G401 (cell line): ENCODE measurements at places on chromosomes 5 and 9.

GRCh38 chr5:99034336-99034735, 105.5 kb upstream of the CHD1 start:
- DNase-seq = no peak

GRCh38 chr9:89753472-89754055, 148.8 kb downstream of the GADD45G start:
- DNase-seq = no peak

GRCh38 chr9:127264462-127265219, at the start of gene GARNL3:
Gene GARNL3 (plus strand): TSS chr9:127264774. CDS start chr9:127264878, 104 bp downstream.
- peak; percentile 87 for DNase-seq

- no peak for DNase-seq
These were observed 653.0 kb downstream of the MTRR start for GRCh38 chr5:8521991-8522390.

DNA sequence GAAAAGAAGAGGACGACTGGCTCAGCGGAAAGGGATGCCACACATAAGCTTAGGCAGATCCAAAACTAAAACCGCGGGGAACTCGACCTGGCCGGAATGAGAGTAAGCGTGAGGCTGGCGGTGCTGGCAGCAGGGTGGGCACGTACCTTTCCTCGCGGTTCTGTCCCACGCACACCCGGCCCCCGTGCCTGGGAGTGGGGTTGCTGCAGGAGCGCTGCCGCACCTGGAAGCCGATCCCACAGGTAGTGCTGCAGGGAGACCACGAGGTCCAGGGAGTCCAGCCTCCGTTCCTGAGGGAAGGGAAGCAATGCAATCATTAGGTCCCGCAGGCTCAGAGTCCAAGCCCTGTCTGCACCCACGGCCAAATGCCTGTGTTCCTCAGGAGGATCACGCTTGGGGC, 427.0 kb downstream of the SEMA5A start:
- DNase-seq = no peak

GRCh38 chr5:142277796-142278195, 47.0 kb downstream of the SPRY4 start:
- no peak for DNase-seq

GRCh38 chr5:59999056-59999455, 105.5 kb upstream of the PDE4D start:
- DNase-seq = no peak
